Activated naive CD4-positive, alpha-beta T cell treated with anti-CD3 and anti-CD28 coated beads, Interleukin-2, amount 50 U/mL, for 72 hours (primary cell): ENCODE measurements at places on chromosomes 3 and 15.

- DNase-seq: no peak
These were observed 38.7 kb upstream of the FBN1 start for GRCh38 chr15:48683991-48684765.

- no peak for DNase-seq
These were observed 116.1 kb downstream of the KLF13 start for GRCh38 chr15:31442699-31443111.

GRCh38 chr3:115681736-115682135 lies 58.4 kb downstream of the GAP43 start:
- DNase-seq: no peak

DNA sequence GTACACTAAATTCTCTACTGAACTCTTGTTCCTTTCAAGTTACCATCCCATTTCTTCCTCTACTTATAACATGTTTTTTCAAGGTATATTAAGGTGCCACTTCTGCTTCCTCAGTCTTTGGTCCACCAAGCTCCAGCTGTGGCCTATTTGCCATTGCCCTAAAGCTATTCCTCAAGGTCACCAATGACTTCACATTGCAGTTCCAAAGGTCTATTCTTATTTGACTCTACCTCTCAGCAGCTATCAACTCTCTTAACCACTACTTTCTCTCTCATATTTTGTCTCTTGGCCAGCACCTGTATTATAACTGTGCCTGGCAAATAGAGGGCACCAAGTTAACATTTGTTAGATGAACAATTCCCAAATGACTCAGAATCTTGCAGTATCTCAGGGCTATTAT lies 354.7 kb downstream of the PLCL2 start:
- DNase-seq: no peak

- no peak for DNase-seq
These were observed 11.9 kb downstream of the TAGLN3 start for GRCh38 chr3:112010636-112011035.

DNA sequence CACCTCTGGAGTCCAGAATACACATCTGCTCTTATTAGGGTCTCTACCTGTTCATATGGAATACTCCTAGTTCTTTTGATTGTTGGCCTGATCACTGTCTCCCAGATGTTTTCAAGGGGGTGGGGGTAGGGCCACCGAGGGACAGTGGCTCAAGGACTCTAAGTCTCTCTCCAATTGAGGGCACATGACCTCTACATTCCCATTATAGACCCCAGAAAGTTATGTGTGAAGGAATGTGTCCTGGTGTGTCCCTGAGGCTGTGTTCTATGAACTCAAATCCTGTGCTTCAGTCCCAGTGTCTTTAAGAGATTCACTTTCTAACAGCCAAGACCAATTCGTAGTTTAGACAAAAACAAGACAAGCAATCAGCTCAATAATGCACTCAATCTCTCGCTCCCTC lies 357.4 kb downstream of the ERC2 start:
- no peak for DNase-seq

DNA sequence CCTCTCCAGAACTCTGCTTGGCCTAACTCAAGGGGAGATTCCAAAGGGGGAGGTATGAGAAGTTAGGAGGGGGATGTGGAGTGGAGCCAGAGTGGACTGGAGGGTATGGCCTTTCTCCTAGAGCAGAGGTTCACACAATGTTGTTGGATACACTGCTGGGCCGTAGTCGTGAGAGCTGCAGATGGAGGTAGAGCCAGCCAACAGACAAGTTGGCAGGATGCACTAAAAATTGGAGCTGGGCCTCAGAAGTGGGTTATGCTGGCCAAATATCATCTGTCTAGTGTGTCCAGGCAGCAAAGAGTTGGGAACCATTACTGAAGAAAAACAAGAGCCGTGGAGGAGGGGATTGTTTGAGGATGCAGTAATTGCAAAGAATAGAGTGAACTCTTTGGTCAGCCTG lies 27.7 kb upstream of the LRRFIP2 start:
- no peak for DNase-seq

DNA sequence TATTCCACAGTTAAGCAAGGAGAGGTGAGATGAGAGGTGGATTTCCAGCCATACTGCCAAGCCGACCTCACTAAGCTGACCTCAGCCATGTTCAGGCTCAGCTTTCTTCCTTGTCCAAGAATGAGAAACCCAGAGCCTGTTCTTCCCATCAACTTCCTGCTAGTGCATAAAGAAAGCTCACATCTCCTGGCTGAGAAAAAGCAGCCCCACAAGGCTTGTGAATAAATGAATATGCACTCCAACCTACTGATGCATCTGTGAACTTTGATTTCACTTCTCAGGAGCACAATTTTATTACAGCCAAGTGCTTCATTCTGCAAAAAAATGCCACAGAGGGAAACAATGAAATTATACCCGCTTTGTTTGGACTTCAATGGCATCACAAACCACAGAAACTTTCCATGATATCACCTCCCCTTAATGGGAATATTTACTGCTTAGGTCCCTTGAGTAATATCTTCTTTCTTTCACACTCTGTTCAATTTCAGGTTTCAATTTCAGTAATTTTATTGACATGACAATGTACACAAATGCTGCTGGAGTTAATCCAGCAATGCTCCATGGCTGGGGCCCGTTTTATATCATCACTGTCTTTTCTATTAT lies 437.0 kb upstream of the PPP2R3A start:
- DNase-seq: no peak

- DNase-seq: peak; percentile 81
These were observed 2.1 kb downstream of the ALCAM start for GRCh38 chr3:105368566-105369499.

DNA sequence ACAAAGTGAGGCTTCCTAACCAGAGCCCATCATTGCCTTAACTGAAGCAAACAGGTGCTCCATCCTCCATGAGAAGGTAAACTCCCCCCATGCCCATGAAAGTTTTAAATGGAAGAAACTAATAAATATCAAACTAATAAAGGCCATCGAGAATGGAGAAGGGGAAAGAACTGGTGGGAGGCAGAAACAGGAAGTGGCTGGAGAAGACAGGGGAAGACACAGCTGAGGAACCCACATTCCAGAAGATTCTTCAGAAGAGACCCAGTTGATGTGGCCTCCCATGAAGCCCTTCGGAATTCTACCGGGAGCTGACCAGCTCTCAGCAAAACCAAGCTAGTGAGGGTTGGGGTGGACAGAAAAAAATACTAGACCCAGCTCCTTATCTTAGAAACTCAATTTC lies 41.6 kb downstream of the SH3BP5 start:
- DNase-seq: no peak

DNA sequence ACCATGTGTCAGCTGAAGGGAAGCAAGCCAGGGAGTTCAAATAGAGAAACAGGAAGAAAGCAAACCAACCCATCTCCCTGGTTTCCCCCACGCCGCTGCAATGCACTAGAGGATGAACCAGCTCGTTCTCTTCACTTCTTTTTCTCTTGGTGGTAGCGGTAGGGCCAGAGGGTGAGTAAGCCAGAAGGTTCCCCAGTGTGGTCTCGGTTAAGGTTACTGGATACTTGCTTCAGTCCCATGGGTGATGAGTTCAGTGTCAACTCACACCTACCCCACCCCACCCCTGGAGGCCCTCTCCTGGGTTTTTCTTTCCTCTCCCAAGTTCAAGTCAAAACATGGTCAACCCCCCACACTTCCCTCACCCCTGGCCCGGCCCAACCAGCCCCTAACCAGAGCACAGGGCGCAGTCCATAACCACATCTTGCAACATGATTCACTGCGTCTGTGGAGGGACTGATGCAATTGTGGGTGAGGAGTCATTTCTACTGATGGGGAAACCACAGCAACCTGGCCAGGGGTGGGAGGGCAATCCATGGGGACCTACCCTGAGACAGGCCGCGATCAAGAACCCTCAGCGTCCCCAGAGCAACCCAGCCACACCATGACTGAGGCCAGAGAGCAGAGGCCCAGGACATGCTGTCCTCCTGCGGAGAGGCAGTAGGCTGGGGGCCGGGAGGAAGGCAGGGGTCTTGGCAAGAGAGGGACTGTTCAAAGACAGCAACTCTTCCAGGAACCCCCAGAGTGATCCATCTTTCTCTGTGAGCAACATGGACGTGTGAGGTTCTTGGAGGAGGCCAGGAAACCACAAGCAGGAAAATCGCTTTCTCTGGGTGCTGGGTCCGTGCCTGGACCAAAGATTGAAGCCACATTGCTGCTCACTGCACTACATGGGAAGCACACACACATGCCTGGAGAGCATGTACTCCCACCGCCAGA lies 276.6 kb downstream of the UACA start:
- DNase-seq: peak; percentile 79

GRCh38 chr15:87704276-87704675 lies 552.3 kb downstream of the NTRK3 start:
- DNase-seq: no peak

DNA sequence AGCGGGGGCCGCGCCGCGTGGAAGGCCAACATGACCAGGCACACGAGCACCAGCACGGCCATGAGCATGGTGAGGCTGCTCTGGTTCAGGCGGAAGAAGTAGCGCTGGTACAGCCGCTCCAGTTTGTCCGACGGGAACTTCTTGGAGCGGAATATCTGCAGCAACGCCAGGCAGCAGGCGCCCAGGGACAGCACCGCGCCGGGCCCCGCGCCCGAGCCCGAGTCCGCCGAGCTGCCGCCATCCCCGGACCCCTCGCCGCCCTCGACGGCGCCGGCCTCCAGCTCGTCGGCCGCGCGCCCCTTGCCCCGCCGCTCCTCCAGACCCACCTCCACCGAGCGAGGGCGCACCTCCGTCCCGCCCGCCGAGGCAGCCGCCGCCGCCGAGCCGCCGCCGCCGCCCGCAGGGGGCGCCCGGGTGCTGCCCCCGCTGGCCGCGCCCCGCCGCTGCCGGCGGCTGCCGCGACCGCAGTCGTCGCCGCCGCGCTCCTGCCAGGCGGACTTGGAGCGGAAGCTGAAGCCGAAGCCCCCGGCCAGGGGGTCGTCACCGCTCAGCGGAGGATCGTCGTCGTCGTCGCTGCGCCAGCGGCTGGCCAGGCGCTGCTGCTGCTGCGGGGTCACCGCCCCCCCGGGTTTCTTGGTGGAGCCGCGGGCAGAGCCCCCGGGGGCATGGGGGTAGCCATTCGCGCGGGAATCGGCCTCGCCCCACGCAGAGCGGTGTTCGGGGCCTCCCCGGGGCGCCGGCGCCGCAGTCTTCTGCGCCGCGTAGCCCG lies 957 bp downstream of the ADCY5 start:
- no peak for DNase-seq

DNA sequence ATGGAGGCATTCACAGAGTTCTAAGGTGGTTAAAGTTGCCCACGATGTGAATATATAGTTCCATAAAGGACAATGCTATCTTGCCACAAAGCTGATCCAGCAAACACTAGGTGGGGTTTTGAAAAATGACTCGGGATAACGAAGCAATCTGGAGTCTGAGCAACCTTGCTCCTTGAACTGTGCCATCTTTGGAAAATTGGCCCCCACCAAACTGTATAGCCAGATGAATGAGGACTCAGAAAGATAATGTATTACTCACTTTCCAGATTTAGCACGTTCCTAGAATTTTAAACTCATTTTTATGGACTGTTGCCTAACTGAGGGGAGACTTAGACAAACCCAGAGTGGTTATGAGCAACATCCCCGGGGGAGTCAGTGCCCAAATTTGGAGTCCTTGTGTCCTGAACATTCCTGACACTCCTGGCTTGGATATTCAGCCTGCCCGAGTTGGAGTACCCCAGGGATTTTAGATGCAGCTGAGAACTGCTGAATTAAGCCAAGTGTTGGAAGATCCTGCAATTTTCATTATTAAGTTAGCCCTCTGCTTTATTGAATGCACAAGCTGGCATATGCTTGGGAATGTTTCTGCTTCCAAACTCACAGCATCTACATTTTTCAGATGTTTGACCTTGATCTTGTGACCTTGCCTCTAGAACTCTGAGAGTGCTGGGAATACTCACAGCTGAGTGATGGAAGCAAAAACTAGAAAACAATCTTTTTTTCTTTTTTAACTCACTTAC lies 8.8 kb upstream of the MAGI1 start:
- DNase-seq: no peak

- DNase-seq: no peak
These were observed 209.2 kb downstream of the TBL1XR1 start for GRCh38 chr3:176987901-176988650.

DNA sequence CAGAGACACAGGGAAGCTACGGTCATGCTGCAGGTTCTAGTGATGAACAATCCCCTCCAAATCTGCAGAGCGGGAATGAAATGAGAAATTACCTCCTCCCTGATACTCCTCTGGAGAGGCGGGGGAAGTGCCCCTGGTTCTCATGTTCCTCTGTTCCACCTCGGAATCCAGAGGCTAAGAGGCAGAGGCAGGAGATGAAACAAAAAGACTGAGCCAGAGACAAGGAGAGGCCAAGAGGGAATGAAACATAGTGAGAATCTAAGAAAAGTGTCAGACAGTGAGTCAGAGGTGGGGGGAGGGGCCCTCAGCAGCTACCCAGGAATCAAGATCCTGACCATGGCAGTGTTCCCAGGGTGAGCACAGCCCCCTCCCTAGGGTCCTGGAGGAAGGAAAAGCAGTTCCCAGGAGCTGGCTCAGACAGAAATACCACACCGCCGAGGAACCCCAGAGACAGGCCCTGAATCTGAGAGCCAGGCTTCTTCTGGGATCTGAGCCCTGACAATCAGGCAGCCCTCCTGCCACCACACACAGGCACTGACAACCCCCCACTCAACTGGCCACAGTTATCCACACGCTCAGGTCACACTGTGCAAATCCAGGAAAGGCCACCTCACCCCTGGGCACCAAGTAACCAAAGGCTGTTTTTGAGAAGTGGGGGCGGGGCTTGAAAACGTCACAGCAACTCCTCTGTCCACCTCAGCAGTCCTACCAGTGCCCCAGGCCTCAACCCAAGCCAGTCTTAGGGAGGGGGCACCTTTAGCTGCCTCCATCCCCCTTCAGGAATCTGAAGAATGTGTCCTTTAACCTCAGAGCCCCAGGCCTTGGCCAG lies 2.4 kb downstream of the CSRNP1 start:
- DNase-seq: peak; percentile 78

- no peak for DNase-seq
These were observed 47.3 kb downstream of the TRIM42 start for GRCh38 chr3:140724856-140725812.

DNA sequence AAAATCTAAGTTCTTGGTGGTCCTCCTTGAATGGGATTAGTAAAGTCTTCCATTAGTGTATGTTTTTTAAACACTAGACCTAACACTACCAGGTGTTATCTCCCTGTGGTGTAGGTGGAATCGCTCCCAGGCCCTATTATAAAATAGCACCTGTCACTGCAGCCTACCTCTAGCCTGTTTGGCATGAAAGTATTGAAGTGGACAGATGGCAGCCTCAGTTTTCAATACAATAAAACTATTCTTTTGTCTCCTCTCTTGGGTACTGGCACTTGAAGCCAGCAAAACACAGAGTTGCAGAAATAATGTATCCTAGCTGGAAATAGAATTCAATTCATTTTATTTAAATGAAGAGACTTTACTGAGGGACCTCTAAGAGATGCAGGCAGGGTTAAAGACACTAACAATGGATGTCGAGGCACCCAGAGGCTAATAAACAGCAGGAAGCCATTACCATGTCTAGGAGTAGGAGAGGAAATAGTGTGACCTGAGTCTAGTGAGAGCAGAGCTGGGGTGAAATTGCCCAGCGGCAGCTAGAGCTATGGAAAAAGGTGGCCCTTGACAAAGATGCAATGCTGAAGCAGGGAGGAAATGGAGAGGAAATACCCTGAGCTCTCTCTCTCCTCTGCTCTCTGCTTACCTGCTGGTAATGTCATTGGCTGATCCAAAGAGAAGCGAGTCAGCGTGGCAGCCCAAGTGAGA lies 49.1 kb upstream of the TMEM158 start:
- no peak for DNase-seq

GRCh38 chr15:37037071-37037655 lies 63.2 kb downstream of the MEIS2 start:
- no peak for DNase-seq

- no peak for DNase-seq
These were observed 300.1 kb downstream of the ROBO1 start for GRCh38 chr3:79467721-79468120.
